Fibroblast of skin of right biceps (primary cell): ENCODE measurements at places on chromosomes 6 and 20.

GRCh38 chr6:146286961-146287360 is 256.7 kb upstream of the RAB32 start:
- peak; percentile 8 for DNase-seq

GRCh38 chr6:52573295-52573694 is 3.6 kb downstream of the TRAM2 start:
- peak; percentile 76 for DNase-seq

DNA sequence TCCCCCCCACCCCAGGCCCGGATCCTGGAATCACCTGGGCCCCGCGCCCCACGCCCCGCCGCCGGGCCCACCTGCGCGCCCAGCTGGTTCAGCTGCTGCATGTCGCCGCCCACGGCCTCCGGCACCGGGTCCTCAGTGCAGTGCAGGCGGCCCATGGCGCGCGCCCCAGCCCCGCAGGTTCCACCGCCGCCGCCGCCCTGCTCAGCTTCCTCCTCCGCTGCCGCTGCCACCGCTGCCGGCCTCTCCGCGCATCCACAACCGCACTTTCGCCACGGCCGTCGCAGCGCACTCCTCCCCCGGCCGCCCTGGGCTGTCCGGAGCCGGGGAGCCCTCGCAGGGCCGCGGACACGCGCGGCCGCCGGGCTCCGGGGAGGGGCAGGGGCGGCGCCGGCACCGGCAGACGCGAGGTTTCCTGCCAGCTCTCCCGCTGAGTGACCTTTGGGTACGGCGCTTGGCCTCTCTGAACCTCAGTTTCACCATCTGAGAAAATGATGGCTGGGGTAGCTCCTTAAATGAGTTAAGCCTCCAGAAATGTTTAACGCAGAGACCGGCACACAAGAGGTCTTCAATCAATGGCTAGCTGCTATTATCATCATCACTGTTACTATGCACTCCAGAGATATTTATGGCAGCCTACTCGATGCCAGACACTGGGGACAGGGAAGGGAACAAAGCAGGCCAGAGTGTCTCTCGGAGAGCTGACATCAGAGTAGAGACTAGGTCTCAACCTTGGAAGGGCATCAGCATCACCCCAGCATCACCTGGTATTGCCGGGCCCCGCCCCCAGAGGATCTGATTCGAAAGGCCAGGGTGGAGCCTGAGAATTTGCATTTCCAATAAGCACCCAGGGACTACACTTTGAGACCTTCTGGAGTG is at the start of gene COMMD7:
TSS of gene COMMD7 (minus strand) at position 231 of the 876 bp plus-strand sequence. CDS start at position 155, 76 bp downstream.
- DNase-seq, result peak; percentile 54

DNA sequence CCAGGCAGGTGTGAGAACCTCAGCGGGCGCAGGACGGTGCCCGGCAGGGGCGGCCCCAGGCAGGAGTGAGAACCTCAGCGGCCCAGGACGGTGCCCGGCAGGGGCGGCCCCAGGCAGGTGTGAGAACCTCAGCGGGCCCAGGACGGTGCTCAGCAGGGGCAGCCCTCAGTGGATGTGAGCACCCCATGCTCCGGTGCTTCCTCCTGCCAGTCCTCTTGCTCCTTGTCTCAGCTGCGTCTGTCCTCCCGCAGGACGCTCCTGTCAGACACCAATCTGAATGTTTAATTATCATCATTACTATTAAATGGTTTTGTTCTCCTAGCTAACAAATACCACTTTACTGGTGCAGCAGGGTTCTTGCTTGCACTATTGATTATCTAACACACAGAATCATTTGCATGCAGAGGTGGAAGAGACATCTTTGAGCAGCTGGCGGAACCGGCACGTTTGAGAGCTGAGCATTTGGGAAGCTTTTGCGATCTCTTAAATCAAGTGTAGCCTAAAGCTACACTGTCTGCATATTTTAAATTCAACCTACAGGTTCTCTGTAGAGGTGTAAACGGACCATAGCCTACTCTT is 39.4 kb upstream of the DACT2 start:
- no peak for DNase-seq

GRCh38 chr6:165960695-165961094 is 207.0 kb downstream of the TBXT start:
- no peak for DNase-seq

DNA sequence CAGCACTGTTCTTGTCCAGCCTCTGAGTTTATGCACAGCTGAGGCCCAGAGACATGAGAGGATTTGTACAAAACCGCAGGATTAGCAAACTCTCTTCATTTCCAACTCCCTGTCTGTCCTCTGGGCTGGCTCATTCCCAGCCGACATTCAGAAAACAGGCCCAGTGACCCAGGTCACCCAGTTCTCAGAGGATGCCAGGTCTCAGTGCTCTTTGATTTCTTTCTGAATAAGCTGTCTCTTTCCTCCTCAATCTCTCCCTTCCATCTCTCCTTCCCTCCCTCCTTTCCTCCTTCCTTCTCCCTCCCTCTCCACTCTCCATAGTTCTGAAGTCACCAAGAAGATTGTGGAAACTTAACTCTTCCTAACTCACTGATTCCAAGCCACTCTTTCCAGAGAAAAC is 372.7 kb upstream of the SULF2 start:
- DNase-seq, result no peak

DNA sequence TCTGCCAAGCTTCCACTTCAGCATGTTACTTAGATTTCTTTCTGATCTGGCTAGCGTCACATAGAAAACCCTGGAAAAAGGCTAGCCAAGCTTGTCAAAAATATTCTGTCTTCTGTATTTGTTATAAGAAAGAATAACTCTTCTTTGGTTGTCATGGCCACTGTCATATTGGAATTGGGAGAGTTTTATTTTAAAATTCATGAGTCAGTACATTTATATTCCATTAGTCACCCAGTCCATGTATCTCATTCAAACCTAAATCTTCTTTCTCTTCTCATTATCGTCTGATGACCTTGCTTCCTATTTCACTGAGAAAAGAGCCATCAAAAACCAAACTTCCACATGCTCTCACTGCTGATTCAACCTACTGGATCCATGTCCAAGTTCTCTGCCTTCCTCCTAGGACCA is 65.7 kb downstream of the EPM2A start:
- peak; percentile 88 for DNase-seq

DNA sequence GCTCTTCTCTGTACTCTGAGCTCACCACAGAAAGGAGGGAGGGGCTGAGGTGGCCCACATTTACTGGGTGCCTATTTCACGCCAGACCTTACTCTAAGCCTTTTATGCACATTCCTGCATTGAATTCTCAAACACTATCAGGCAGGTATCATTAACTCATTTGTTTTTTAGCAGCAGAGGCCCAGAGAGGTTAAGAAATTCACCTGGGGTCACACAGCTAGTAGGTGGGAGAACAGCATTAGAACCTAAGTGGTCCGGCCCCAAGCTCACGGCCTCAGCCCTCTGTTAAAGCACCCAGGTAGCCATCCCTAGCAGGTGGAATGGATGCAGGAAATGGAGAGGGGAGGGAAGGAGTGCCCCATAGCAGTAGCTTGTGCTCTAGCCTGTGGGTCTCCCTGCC is 84.5 kb downstream of the GRM4 start:
- no peak for DNase-seq

DNA sequence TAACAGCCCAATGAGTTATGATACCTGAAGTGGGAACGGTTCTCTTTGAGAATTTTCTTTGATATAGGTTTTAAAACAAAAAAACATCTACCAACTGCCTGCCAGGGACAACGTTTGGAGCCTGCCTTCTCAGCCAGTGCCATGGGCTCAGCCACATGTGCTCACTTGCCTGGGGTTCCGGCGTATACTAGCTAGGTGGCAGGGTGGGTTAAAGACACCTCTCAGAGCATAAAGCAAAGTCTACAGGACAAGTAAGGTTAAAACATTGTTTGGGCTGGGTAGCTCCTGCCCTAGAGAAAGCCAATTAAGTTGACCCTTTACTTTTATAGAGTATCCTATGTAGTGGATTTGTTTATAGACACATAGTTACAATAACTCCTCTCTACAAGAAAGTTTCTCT is 38.0 kb upstream of the SCGN start:
- no peak for DNase-seq

GRCh38 chr20:33815671-33816070 is 4.5 kb downstream of the CHMP4B start:
- DNase-seq, result no peak

DNA sequence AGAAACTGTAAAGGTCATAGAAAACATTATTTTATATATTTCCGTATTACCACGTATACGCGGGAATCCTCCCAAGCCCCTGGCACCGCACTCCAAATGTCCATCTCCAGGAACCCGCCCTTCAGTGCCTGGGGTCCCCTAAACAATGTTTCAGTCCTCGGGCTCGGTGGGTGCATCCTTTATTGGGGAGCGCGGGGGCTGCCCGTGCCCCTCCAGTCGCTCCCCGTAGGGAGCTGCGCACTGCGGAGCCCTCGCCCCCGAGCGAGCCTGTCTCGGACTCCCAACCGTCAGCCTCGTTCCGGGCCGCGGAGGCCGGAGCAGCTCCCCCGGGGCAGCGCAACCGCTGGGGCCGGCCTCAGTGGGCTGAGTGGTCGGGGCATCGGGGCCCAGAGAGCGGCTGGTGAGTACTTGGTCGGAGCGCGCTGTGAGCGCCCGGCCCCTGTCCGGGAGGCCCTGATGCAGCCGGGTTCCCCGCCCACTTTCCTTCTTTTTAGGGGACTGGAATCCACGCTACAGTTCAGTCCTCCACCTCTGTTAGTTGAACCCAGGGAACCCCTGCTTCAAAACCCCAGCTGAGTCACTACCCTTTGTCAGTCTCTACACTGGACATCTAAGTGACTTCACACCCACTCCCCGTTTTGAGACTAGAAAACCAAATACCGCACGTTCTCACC is at the start of gene DNAH8:
TSS of gene DNAH8 (plus strand) at position 296 of the 674 bp plus-strand sequence. CDS start 7,499 bp downstream, outside the sequence.
- no peak for DNase-seq

GRCh38 chr6:159061805-159062563 is 17.2 kb upstream of the TAGAP start:
- DNase-seq, result no peak

DNA sequence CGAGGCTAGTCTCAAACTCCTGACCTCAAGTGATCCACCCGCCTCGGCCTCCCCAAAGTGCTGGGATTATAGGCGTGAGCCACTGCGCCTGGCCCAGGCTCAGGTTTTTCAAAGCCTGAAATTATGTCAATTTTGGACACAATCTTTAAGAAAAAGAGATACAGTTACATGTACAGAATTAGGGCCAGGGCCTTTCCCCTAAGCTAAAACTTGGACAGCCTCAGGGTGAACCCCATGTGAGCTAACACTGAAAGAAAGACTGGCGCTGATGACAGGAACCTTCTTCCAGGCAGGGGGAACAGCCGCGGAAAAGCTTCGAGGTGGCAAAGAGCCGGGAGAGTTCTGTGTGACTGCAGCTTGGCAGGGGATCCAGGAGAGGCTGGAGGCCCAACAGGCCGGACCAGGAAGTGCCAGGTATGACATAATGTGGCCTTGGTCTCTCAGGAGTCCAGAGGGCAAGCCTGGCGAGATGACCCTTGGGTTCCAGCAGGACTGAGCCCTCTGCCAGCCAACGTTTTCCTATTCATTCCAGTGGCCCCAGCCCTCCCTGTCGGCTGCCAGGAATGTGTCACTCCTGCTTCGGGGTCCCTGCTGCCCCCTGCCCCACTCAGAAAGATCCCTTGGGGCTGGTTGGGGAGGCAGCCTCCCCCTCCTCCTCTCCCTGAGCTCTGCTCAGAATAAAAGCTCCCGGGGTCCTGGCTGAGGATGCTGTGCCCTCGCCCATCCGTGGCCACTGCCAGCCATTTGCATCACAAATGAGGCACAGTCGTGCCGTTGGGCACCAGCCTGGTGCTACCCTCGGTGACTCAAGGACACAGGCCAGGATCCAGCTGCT is 37.3 kb downstream of the RBM38 start:
- no peak for DNase-seq

DNA sequence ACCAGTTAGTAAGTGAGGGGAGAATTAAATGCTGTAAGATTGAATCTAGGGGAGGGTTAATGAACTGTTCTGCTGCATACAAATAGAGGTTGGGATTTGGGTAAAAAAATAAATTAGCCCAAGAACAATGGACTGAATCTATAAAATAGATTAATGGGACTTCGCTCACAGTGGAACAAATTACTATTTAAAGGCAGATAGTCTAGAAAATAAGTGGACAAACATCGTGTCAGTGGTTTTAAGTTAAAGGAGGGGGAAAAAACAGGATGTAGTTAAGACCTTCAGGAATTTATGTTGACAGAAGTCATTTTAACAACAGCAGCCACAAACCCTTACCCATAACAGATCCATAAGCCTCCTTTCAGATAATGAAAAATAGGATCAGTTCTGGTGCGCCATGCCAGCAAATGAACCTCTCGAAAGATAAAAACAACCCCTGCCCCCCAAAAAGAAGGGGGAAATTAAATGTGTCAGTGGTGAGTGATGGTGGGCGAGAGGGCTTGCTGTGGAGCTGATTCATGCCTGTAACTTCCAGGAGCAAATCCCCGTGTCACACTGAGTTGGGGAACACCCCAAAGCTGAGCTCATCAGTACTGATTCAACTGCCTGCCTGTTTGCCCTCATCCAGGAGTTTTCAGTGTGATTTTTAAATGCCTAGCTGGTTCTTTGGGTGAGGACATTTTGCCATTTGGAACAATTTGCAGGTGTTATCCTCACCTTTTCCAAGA is 86.8 kb downstream of the PPP1R14C start:
- peak; percentile 82 for DNase-seq

- peak; percentile 86 for DNase-seq
These were observed 16.0 kb downstream of the HTR1B start for GRCh38 chr6:77447254-77447653.

DNA sequence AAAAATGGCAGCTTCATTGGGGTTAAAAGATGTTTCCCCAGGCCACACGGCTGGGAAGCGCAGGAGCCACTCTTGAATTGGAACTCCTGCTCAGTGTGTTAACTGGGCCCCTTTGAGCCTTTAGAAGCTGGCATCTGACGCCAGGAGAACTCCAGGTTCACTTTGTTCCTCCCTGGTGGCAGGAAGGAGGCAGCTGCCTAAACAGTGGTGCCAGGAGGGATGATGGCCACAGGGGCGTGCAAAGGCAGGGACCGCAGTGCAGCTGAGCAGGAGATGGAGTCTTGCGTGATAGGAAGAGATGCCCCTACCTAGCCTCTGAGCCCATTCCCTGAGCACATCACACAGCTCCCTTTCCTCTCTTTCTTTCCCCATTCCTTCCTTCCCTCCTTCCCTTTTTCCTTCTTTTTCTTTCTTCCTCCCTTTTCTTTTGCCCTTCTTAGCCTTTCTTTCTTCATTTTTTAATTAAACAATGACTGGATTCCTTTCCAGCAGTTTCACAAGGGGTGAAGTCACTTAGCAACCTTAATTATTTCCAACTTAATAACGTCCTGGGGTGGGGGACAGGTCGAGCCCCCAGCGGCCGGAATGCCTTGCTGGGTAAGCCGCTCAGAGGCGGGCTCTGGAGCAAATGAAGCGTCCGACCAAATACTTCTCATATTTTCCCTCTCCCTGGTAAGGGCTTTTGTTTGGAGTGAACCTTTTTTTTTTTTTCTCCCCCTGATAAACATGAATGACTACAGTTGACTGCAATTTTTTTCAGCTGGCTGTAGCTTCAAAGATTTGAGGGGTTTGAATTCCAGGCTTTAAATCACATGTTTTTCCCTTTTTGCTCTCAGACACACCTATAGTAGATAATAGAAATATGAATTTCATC is 20.8 kb upstream of the BMP7 start:
- no peak for DNase-seq
